ENCODE measurements at places on chromosomes 1 and 21.

GRCh38 chr1:94614168-94614815, 72.7 kb upstream of the F3 start:
- DNase-seq, result no peak

DNA sequence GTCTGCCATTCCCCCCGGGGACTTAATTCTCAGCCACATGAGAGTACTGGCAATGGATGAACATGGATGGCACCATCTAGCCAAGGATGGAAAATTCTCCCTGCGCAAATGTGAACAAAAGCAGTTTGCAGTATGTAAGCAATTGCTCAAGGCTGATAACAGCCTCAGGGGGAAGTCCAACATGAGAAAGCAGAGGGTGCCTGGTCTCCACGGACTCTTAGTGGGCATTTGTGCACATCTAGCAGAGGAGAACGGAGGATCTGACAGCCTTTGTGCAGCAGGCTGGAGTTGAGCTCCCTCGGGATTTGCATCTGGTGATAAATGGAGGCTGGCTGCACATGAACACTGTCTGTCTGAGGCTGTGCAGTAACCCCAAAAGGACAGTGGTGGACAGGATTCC, 13.9 kb upstream of the OLIG1 start:
- no peak for DNase-seq

DNA sequence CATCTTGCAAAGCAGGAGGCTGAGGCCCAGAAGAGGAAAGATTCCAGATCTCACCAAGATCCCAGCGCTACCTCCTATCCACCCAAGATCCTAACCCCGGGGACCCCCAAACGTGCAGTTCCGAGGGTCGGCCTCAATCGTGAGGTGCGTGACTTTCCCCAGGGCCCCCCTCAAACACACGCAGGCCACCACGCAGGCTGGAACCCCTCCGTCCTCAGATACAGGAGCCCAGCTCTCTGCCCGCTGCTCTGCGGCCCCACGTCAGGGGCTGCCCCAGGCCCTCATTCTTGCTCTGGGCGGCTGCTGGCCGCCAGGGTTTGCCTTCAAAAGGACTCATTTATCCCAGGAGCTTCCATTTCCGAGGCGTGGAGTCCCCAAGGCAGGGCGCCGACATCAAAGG, 39.9 kb downstream of the KRTAP10-1 start:
- DNase-seq, result no peak

DNA sequence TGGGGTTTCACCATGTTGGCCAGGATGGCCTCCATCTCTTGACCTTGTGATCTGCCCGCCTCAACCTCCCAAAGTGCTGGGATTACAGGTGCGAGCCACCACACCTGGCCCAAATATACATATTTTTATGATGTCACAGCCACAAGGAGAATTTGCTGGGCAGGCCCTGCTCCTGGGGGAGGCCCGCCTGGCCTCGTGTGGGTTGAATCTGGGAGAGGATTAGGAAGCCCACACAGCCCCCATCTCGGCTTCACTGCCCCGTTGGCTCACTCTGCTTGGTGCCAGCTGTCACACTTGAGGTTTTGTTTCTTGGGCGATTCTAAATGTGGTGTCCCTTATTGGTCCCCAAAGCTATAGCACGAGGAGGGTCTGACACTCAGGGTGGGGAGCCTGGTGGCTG, 335.7 kb upstream of the AJAP1 start:
- no peak for DNase-seq

DNA sequence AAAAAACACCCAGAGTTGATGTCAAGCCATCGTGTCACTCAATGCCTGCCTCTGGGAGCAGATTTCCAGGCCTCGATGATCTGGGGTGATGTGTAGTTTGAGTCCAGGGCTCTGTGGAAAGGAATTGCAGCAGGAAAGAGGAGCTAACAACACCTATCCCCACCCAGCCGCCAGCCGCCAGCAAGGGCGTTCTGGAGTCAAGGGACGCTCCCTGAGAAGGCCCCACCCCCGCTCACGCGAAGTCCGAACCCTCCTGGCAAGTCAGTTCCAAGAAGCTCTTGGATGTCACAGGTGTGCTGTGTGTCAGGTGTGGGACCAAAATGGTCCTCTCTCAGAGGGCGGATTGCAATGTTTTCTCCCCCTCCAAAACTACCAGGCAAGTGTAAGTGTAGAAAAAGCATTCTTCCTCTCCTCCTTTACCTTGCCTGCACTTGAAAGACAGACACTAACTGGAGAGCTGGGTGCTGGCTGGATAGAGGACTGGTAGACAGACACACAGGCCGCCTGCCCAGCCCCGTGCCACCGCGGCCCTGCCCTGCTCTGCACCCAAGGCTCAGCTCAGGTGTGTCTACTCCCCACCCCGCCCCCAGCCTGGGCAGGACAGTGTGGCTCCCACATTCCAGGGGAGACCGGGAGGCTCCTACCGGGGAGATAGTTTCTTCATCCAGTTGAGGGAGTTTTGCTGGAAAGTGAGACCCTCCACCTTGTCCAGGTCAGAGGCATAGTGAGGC, 8.5 kb downstream of the AGT start:
- DNase-seq, result no peak

GRCh38 chr1:243850202-243850451, at the start of gene AKT3:
TSS of gene AKT3 (minus strand) at chr1:243850243. CDS start at chr1:243843170, 7,073 bp downstream.
- peak; percentile 67 for DNase-seq

- peak; percentile 78 for DNase-seq
Measured at GRCh38 chr1:156090840-156091188, 8.5 kb upstream of the MEX3A start.

- no peak for DNase-seq
Measured at GRCh38 chr1:94883691-94884090, 43.2 kb downstream of the CNN3 start.

DNA sequence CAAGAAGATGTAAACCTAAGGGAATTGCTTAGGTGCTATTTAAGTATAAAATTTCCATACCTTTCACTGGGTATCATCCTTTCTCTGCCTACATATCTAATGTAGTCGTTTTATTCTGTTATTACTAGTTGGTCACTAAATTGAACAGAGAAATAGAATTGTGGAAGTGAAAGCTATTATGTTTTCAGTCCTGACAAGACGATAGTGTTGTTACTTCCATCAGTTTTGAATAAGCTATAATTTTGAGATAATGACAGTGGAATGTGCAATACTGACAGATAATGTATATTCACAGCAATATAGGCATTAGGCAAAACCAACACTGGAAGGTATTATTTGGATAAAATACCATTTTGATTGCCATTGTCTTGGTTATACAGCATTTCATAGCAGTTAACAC, 181.8 kb downstream of the ADGRL2 start:
- DNase-seq, result no peak
